ENCODE measurements at places on chromosomes 1 and 21.

DNA sequence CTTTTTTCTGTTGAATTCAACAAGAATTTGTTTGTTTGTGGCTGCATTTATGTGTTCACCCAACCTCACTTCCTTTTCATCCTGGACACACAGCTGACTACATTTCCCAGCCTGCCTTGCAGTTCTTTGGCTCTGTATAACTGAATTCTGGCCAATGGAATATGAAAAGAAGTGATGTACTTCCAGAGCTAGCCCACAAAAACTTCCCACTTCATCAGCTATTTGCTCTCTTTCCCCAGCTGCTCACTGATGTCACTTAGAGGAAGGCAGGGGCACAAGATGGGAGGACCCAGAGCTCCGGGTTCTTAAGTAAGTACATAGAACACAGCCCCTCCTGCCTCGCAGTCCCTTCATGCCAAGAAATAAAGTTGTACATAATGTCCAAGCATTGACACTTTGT is 235.0 kb upstream of the FGGY start:
- no peak for DNase-seq

DNA sequence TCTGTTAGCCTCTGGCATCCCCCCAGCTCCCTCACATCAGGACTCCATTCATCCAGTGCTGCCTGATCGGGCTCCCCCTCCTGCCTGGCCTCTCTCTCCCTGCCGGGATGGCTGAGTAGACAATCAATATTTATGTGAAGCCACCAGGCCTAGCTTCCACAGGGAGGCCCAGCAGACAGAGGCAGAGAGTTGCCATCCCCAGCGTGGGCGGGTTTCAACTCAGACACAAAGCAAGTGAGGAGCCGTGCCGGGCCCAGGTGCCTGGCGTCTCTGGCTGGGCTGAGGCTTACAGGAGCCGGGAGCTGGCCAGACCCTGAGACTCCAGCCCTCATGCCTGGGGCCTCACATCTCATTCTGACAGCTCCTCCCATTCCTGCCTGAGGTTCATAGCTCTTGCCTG is 34.5 kb upstream of the ATP2B4 start:
- DNase-seq, result no peak

DNA sequence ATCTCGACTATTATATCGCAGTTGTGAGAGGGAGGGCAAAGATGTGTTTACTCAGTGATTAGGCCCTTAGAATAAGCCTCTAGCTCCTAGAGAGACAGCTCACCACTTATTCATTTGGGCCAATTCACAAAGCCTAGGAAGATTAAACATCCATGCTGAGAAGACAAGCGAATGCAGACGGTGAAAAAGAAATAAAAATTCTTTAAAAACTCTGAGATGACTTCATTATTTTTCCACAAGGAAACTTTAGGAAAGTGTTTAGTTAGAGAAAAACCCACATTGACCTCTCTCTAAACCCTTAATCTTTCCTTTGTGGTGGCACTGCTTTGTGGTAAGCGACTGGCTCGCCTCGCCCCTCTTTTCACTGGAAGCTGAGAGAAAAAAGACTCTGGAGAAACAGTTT is 146.8 kb upstream of the DMRTA2 start:
- DNase-seq, result no peak

- DNase-seq, result no peak
Measured at GRCh38 chr21:45593162-45594022, 50.1 kb upstream of the PCBP3 start.

DNA sequence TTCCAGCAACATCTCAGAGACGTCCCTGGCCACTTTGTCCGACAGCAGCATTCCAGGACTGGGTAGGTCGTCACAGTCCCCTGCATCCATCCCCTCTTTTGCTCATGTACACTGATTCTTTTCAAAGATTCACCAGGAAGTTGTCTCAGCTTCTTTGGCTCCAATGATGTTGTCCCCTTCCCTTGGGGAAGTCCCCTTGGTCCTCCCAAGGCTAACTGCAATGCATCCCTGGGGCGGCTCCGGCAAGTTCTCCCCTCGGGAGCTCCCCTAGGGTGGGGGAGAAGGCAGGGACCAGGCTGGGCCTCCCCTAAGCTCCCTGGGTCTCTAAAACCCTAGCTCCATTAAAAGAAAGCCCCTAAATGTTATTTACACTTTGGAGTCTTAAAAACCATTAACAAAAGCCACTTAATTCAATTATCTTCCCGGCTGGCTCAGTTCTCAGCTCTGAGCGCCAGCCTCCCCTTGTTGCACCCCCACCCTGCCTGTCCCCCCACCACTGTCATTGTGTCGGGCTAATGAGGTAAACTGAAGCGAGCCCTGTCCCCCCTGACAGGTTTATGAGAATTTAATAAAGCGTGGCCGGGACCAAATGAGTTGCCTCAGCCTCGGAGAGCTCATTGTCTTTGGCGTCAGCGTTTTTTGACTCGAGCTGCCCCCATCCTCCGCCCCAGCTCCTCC is 25.3 kb downstream of the KNCN start:
- peak; percentile 30 for DNase-seq

GRCh38 chr1:14946684-14947238 is 206.8 kb upstream of the TMEM51 start:
- DNase-seq, result no peak

DNA sequence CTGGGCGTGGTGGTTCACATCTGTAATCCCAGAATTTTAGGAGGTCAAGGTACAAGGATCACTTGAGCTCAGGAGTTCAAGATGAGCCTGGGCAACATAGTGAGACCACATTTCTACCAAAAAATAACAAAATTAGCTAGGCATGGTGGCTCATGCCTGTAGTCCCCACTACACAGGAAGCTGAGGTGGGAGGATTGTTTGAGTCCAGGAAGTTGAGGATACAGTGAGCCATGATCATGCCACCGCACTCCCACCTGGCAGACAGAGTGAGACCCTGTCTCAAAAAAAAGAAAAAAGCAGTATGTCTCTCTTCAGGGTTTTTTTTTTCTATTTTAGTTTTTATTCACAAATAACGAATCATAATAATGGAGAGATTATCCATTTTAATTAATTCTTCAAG is 233.7 kb upstream of the DMRTA2 start:
- no peak for DNase-seq

Measured in NCI-H1105 (cell line).